ENCODE measurements at places on chromosomes 3 and 15. TPM values are rescaled to one million over a fixed set of nuclear protein-coding genes. Genes with fewer than 3 reads are reported as not detected.

ANKRD63 gene
- not detected for total RNA-seq

SLC28A2 gene
- total RNA-seq, result not detected

CPA3 gene
- total RNA-seq, result not detected

GNAT1 gene
- not detected for total RNA-seq

CRABP1 gene
- total RNA-seq, result not detected

PPP1R14D gene
- total RNA-seq, result not detected

LMLN gene
- total RNA-seq, result 18.4 TPM

ERC2 gene
- total RNA-seq, result 0.42 TPM

COL6A5 gene
- total RNA-seq, result under 0.01 TPM

SLC7A14 gene
- total RNA-seq, result 4.9 TPM

TMEM212 gene
- not detected for total RNA-seq

FANCD2OS gene
- total RNA-seq, result not detected

RETNLB gene
- not detected for total RNA-seq

TMCO5A gene
- total RNA-seq, result not detected

CKMT1A gene
- total RNA-seq, result not detected

C3orf70 gene
- 1.5 TPM for total RNA-seq

MNS1 gene
- total RNA-seq, result 1.3 TPM

OR5K2 gene
- total RNA-seq, result not detected

ZNF774 gene
- total RNA-seq, result 2.1 TPM

STXBP5L gene
- 2.7 TPM for total RNA-seq

DNAJA4 gene
- total RNA-seq, result 2.7 TPM

DNAH12 gene
- 0.37 TPM for total RNA-seq

LDHAL6B gene
- total RNA-seq, result not detected

RNU5B-1 gene
- total RNA-seq, result not detected

PP2D1 gene
- total RNA-seq, result not detected

LIPH gene
- total RNA-seq, result not detected

FGD5 gene
- 0.59 TPM for total RNA-seq

NAALADL2 gene
- 17.8 TPM for total RNA-seq

KBTBD13 gene
- total RNA-seq, result not detected

CFAP20DC gene
- 2.7 TPM for total RNA-seq

CMTM8 gene
- not detected for total RNA-seq

SENP8 gene
- 1.8 TPM for total RNA-seq

SEMA3B gene
- 12.4 TPM for total RNA-seq

SLC28A1 gene
- total RNA-seq, result not detected

CEMIP gene
- 3.9 TPM for total RNA-seq

PLSCR2 gene
- not detected for total RNA-seq

PIERCE2 gene
- total RNA-seq, result 0.89 TPM

FMN1 gene
- under 0.01 TPM for total RNA-seq

ONECUT1 gene
- not detected for total RNA-seq

GOLGA8T gene
- total RNA-seq, result not detected

TXNRD3 gene
- 7.1 TPM for total RNA-seq
